Erythroblast (primary cell): ENCODE measurements at places on chromosomes 13 and 19.

DNA sequence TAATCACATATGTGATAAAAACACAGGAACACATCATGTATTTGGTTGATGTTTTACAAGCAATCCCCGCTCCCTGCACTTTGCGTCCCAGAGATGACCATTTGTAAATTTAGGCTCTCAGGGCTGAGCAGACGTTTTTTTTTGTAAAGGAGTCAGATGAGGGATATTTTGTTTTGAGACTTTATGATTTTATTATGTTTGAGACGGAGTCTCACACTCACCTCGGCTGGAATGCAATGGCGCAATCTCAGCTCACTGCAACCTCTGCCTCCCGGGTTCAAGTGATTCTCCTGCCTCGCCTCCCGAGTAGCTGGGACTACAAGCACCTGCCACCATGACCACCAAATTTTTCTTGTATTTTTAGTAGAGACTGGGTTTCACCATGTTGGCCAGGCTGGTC lies 1.4 kb downstream of the TLE6 start:
- DNase-seq: no peak

GRCh38 chr13:73593199-73593765 lies 534.5 kb downstream of the KLF5 start:
- no peak for DNase-seq

GRCh38 chr13:33537676-33538075 lies 252.1 kb upstream of the STARD13 start:
- no peak for DNase-seq

DNA sequence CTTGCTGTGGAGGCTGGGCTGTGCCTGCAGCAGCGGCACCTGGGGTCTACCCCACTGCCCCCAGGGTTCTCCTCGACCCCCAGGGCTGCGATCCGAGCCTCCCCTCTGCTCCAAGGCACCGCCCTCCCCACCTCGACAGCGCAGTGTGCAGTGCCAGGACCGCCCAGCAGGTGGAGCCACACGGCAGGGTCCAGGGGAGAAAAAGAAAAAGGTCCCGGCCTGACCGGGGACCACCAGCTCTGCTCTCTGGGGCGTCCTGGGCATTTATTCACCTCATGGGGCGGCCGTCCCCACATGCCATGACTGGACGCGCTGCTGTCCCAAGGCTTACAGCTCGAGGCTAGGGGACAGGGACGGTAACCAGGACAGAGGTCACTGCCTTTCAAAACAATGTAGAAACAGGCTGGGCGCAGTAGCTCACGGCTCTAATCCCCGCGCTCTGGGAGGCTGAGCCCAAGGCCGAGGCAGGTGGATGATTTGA lies 10.6 kb downstream of the REXO1 start:
- DNase-seq: peak; percentile 86

GRCh38 chr13:33213024-33213768 lies 72.4 kb downstream of the STARD13 start:
- DNase-seq: no peak

GRCh38 chr19:22625266-22626035 lies 8.7 kb upstream of the ZNF492 start:
- no peak for DNase-seq

- DNase-seq: no peak
These were observed 837.0 kb downstream of the SLITRK6 start for GRCh38 chr13:84962141-84962750.

DNA sequence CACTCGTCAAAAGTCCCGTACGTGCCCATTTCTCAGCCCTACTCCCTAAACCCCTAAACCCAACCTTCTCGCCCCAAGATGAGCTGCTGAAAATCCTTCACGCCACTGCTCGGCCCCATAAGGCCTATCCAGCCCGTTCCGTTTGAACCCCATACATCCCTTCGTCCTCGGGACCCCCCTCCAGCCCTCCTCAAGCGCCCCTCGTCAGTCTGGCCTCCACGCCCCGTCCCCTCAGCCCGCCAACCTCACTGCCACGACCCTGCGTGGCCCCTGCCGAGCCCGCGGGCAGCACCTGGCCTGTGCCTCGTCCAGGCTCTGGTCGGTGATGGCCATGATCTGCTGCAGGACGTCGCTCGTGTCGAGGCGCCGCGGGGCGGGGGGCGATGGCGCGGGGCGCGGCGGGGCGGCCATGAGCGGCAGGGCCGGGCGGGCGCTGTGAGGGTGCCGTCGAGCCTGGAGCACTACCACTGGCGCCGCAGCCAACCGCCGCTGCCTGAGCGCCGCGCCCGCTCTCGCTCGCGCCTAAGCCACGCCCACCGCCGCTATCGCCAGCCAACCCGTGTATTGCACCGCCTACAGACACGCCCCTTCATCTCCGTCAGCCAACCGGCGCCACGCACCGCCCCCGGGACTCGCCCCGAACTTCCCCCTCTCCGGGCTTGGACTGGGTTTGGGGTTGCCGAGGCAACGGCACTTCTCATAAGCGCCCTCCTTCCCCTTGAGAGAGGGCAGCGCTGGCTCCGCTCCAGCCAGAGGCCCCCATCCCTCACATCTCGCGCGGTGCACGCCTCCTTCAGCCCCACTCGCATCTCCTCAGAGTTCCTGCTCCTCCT lies at the start of gene PBX4:
Gene PBX4 (minus strand): TSS at position 469 of the 833 bp plus-strand sequence. CDS start 58 bp downstream, at position 411.
- DNase-seq: peak; percentile 88

- no peak for DNase-seq
These were observed 6.2 kb upstream of the EVI5L start for GRCh38 chr19:7823686-7824301.

DNA sequence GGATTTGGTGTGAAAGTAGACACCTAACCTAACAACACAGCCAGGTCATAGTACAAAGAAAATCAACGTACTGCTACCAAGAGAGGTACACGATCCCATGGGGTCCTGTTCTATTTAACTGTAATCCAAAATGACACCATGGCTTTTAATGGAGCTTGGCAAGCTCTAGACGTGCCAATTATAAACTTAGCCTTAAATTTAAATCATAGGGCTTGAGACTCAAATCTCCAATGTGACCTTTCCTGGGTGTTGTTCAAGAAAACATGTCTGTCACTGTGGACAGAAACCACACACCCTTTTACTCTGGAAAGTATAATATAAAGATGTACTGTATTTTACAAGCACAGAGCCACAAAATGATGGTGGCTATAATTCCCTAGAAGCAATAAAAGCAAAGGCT lies 299.3 kb downstream of the ENOX1 start:
- no peak for DNase-seq

- no peak for DNase-seq
These were observed 6.9 kb upstream of the GMIP start for GRCh38 chr19:19650331-19650730.

- no peak for DNase-seq
These were observed 59.7 kb upstream of the TMTC4 start for GRCh38 chr13:100734194-100734720.

GRCh38 chr13:51728972-51729371 lies 75.0 kb downstream of the DHRS12 start:
- no peak for DNase-seq

DNA sequence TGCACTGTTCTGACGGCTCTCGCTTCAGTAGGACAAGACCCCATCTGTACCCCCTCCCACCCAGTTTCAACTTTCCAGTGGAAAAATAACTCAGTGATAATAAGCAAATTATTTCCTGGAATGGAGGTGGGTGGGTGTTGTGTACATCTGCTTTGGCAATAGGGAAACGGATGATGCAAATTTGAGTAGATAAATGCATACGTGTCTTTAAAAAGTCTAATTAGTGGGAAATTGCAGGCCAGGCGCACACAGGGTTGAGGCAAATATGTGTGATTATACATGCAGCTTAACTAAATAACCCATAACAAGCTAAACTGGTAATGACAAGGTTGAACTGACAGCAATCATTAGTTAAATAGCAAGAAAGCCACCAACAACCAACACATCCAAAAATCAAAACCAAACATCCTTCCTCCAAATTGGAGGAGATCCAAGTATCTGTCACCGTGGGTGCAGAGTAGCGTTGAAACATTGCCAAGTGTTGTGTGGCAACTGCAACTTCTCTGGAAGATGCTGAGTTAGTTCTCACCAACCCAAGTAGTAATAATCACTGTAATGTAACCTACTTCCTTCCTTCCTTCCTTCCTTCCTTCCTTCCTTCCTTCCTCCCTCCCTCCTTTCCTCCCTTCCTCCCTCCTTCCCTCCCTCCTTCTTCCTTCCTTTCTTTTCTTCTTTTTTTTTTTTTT lies 54.6 kb downstream of the TRPM4 start:
- no peak for DNase-seq

- no peak for DNase-seq
These were observed 531.8 kb downstream of the EFNB2 start for GRCh38 chr13:106003651-106004050.

GRCh38 chr19:29531458-29532025 lies 5.7 kb downstream of the VSTM2B start:
- DNase-seq: no peak

- DNase-seq: no peak
These were observed 8.7 kb upstream of the EMC10 start for GRCh38 chr19:50467566-50467965.

GRCh38 chr19:31378404-31378803 lies 29.2 kb upstream of the TSHZ3 start:
- DNase-seq: no peak

DNA sequence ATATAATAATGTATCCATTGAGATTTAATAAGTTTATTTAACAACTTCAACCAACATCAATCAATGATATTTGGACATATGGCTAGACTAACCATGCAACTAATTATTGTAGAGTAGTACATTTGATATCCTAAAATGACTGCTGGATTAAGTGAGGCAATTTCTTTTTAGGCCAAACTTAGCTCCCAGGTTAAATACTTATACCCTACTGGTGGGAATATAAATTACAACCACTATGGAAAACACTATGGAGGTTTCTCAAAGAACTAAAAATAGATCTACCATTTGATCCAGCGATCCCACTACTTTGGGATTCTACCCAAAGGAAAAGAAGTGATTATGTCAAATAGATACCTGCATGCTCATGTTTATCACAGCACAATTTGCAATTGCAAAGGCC lies 345.8 kb downstream of the RBM26 start:
- no peak for DNase-seq

GRCh38 chr13:46778890-46779289 lies 18.1 kb downstream of the ESD start:
- no peak for DNase-seq

GRCh38 chr13:107743526-107743925 lies 471.8 kb downstream of the LIG4 start:
- no peak for DNase-seq

DNA sequence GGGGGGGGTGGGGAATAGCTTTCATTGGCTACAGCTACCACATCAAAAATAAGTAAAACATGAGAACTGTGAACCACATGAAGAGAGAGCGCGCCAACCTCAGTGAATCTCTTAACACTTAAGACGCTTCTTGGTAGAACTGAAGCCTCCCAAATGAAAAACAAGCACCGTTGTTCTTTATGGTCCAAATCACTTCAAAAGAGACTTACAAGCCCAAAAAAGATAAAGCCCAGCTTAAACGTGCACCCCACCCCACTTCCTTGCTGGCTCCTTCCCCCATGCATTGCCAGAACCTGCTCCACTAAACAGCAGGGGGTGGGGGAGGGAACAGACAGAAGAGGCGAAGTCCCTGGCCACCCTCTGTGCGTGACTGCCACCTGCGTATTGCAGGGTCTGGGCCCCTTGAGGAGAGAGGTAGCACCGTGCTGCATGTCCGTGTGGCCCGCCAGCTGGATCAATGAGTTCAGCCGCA lies 479.1 kb downstream of the FOXO1 start:
- DNase-seq: no peak

DNA sequence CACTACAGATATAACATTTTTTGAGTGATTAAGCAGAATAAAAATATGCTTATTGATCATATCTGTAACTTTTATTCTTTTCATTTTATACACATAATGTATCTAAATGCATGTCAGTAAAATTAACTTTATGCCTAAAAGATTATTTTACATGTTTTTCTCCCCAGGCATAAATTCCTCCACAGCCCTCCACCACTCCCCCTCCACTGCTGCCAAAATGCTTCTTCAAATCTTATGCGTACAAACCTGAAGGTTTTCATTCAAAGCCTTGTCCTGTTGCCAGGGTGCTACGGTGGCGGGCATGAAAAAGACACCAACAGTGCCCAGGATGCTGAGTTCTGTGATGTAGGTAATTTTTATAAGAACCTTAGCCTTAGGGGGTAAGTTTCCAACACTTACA lies 52.9 kb downstream of the PARP4 start:
- no peak for DNase-seq

- DNase-seq: no peak
These were observed 423.2 kb downstream of the KLF5 start for GRCh38 chr13:73481886-73482445.

GRCh38 chr13:99053636-99054233 lies 75.9 kb upstream of the DOCK9 start:
- DNase-seq: peak; percentile 91

DNA sequence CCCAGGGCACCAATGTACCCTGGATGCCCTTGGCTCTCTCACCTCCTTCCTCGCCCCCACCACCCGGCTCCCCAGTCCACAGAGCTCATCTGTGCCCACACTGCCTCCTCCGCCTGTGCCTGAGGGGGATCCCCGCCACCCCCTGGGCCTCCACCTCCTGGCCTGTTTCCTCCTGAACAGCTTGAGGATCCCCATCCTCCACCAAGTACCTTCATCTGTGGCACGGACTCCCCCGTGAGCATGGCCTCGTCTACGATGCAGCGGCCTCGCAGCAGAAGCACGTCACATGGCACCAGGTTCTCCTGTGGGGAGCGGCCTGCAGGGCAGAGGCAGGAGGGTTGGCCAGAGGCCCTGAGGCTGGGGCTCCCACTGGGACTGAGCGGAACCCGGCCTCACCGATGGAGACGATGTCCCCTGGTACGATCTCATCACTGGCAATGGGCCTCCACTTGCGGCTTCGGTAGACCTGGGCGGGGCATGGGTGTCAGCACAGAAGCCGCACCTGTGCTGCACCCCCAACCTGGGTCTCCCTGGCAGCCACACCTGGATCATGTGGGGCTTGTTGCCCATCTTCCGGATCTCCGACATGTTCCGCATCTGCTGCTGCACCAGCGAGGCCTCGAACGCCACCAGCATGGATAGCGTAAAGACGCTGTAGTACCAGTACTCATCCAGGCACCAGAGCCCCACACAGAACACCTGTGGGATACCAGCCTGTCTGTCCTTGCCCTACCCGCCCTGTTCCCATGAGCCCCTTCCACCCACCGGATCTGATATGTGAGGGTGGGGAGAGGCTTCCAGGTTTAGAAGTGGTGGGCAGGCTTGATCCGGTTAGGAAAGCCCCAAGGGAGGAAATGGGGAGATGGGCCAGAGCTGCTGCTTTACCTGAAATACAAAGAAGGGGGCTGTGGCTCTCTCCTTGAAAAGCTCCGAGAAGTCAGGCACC lies 6.8 kb downstream of the ATP13A1 start:
- DNase-seq: no peak

- DNase-seq: no peak
These were observed 13.5 kb downstream of the ARRDC5 start for GRCh38 chr19:4889034-4889815.

DNA sequence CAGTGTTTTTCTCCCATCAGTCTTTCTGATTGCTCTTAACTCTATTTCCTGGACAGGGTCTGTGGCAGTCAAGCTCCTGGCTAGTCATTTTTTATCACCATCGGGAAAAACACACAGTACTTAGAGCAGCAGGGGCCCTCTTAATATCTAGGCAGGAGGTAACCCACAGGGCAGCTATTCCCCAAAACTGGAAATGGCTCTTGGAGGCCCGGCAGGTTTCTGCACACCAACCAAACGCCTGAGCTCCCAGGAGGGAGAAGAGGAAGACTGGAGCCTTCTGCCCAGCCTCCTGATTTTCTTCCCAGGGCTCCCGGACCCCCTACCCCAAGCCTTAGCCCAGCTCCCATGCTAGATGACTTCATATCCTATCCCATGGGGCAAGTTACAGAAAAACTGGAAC lies 49.3 kb upstream of the VSTM2B start:
- DNase-seq: no peak
